Activated CD4-positive, alpha-beta T cell treated with anti-CD3 and anti-CD28 coated beads for 24 hours (primary cell): ENCODE measurements at places on chromosomes 1 and 21.

- no peak for DNase-seq
Observed at GRCh38 chr1:99818063-99818699, 32.0 kb upstream of the AGL start.

DNA sequence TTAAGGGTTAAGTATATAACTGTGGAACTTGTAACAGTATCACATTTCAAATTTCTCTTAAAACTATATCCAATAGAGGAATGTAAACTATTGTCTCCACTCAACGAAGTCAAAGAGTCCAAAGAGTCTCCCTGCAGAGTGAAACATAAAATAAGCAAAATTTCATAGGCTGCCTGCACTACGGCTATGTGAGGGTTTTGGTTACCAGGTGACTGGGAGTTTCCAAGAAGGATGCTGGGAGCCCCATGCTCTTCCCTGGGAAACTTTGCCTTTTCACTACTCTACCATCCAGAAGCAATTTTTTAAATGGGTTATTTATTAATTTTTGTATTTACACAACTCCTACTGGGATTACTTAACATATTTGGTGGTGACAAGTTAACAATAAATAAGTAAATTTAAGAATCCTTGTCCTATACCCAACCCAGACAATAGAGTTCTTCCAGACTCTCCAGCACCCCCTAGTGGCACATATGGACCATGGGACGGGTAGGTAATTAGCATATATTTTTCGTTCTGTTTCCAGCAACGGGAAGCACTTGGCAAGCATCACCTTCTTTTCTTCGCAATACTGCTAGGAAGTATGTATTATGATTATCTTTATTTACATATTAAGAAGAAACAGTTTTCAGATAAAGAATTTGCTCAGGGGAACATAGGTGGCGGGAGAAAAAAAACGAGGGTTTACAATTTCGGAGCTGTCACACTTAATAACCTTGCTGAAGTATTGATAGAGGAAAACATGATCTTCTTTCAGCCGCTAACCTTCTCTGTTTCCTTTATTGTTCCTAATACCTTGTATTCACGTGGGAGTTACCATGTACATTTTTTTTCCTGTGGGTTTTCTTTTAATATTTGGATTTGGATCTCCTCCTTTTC is 3.5 kb downstream of the FMO2 start:
- DNase-seq = peak; percentile 15

GRCh38 chr1:41240781-41241353 is 1.2 kb downstream of the SCMH1 start:
- DNase-seq = no peak

DNA sequence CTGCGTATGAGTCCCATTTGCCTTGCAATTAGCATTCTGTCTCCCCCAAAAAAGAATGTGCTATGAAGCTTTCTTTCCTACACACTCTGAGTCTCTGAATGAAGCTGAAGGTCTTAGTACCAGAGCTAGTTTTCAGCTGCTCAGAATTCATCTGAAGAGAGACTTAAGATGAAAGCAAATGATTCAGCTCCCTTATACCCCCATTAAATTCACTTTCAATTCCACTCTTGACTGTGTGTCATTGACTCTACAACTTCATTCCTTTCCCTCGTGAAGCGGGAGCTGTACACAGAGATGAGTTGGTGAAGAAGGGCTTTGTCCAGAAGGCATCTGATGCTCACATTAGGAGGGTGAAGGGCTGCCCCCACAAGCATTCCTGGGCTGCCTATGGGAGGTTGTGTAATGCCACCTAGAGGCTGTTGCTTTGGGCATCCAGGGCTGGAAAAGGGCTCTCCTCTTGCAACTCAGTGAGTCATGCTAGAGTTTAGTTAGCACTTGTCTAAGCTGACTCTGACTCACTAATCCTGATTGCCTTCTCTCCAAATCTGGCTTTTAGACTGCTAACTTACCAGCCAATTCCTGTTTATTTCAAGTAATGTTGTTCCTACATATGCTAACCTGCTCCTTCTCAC is 1.8 kb downstream of the SPRR1B start:
- DNase-seq = no peak

GRCh38 chr1:40032240-40032891 is 8.2 kb upstream of the CAP1 start:
- DNase-seq = no peak

GRCh38 chr21:45262616-45263015 is 25.1 kb downstream of the POFUT2 start:
- no peak for DNase-seq

DNA sequence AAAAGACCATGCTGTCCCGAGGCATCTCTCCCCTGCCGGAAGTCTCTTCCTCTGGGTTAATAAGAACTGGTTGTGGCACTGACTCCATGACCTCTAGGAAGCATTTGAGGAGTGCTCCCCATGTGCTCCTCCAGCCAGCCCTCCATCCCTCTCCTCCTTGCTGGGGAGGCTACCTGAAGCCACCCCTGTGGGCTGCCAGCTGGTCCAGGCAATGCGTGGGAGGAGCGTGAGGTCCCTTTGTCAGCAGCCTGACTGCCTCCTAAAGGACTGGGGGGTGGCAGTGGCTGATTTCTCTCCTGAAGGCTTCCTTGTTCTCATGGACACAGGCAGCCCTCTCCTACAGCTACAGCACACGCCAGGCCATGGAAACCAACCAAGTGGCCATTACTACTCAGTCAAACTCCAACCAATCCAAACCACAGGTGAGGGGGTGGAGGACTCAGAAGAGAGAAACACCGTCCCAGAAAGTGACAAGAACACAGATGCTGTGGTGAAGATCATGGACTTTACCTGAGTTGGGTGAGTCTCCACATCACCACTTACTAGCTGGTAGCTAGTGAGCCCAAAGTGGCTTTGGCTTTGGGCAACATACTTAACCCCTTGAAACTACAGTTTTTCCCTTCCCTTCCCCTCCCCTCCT is 35.2 kb downstream of the NENF start:
- DNase-seq = no peak

- no peak for DNase-seq
Observed at GRCh38 chr1:168437821-168438220, 106.0 kb downstream of the XCL2 start.
